LoVo (cell line): ENCODE measurements at places on chromosomes 12 and 14.

- no peak for DNase-seq
Observed at GRCh38 chr14:41900644-41901043, 294.0 kb downstream of the LRFN5 start.

- no peak for DNase-seq
Observed at GRCh38 chr14:76174982-76175381, 23.3 kb downstream of the GPATCH2L start.

- no peak for DNase-seq
Observed at GRCh38 chr12:69689638-69690037, 9.5 kb downstream of the BEST3 start.

GRCh38 chr12:108845696-108846095 is 11.7 kb downstream of the SSH1 start:
- DNase-seq, result no peak

GRCh38 chr12:130715998-130716968 is at the start of gene RIMBP2:
Gene RIMBP2 (minus strand): TSS chr12:130716299. CDS start chr12:130479013, 237,286 bp downstream.
- DNase-seq, result no peak

DNA sequence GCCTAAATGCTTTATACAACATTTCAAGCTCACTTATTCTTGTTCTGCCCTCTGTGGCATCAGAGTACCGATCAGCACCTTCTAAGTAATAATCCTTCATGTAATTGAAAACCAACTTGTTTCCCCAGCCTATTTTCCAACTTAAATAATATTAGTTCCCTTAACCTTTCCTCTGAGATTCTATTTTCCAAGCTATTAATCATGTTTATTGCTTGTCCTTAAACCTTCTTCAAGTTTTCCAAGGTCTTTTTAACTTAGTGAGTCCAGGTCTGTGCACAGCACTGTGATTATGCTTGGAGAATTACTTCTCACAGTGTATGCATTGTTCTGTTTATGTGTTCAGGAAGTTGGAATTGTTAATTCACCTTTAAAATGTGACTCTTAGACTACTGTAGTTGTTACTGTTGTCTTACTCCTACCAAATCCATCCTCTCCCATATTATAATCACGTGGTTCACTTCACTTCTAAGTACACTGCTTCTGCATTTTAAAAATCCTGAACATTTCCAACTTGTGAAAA is 1039.3 kb upstream of the FOXG1 start:
- no peak for DNase-seq
